ENCODE measurements at places on chromosomes 1 and 21.

- DNase-seq: no peak
These were observed 11.5 kb upstream of the TMEM51 start for GRCh38 chr1:15141935-15142539.

DNA sequence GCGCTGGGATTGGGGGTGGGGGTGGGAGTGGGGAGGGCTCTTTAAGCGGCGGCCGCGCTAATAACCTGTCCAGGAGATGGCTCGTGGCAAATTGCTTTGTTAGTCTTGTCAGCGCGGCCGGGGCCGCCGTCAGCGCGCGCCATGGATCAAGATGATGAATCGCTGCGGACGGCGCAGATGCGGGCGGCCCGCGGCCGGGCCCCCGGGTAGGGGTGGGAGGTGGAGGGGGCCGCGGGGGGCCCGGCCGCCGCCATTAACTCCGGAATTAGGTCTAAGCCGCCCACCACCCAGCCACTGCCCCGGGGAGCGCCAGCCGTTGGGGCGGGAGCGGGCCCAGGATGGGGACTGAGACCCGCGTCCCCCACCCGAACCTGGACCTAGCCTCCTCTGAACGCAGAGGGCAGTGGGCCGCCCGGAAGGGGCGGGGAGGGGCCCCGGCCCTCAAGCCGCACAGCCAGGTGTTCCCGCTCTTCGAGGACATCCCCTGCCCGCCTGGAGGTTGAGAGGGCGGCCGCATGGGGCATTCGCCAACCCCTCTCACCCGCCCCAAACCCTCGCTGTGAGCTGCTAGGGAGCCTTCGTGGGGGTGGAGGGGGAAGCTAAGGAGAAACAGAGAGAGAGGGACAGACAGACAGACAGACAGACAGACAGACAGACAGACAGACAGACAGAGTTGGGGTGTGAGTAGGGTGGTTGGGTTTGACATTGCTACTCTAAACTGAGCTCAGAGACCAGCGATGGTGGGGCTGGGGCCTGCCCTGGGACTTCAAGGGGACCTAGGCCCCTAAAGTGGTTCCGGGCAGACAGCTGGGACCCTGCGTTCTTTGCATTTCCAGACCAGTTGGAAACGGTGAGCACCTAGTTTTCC is 3.8 kb upstream of the DMBX1 start:
- no peak for DNase-seq

DNA sequence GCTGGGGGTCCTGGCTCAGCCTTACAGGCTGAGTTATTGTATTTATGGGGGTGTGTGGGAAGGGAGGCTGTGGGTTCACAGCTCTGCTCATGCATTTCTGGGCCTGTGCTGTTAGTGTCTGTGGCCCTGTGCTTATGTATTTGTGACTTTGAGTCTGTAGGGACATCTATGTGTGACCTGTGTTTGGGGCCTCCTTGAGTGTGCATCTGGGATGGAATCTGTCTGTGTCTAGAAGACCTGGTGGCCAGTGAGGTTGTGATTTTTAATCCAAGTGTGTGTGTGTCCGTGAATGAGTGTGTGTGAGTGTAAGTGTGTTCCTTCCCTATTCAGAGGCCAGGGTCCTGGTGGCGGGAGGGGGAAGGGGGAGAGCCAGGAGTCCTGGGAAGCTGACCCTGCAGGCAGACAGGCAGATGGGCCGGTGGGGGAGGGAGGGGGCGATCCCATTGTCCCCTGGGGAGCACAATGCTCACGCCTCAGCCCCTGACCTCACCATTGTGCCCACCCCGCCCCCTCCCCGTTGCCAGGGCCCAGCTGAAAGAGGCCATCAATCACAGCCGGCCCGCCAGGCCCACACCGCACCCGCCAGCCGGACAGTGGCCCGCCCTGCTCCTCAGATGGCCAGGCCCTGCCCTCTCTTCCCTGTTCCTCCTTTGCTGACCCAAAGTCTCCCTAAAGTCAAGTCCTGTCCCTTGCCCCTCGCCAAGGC is 19.6 kb downstream of the SLC27A3 start:
- DNase-seq: no peak

DNA sequence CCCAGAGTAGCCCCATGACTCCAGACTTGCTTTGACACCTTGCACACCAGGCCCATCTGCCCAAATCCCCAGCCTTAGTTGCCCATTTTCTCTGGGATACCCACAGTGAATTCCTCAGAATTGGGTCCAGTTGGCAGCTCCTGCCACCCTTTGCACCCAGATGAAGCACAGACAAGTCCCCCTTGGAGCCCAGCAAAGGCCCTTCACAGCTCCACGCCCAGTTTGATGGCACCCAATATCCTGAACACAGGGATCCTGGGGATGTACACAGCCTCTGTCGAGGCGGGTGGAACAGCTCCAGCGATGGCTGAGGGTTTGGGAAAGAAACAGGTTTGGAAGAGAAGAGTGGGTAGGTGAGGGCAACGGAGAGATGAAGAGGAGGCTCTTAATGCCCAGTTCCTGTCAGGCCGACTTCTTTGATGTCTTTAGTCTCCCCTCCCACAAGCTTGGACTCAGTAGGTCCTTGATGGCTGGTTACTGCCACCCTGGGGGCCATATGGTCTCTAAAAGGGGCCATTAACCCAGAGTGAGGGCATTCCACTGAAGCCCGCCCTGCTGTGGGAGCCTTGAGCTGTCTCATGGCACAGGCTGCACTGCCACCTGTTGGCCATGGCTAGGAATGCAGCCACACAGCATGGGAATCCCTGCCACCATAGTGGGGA is 21.7 kb downstream of the TMEM53 start:
- peak; percentile 66 for DNase-seq

GRCh38 chr21:38527737-38528136 is 29.5 kb upstream of the ERG start:
- DNase-seq: no peak

- no peak for DNase-seq
These were observed 54.1 kb downstream of the LDLRAD2 start for GRCh38 chr1:21865943-21866706.

DNA sequence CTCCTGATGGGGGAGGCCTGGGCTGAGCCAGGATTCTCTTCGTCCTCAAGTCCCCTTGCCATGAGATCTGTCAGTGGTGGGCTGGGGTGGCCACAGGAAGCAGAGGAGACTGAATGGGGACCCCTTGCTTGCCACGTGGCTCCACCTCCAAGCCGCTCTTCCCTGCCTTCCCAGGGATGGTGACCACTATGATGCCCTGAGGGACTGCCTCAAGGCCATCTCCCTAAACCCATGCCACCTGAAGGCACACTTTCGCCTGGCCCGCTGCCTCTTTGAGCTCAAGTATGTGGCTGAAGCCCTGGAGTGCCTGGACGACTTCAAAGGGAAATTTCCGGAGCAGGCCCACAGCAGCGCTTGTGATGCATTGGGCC is 20.9 kb upstream of the TMEM222 start:
- no peak for DNase-seq

DNA sequence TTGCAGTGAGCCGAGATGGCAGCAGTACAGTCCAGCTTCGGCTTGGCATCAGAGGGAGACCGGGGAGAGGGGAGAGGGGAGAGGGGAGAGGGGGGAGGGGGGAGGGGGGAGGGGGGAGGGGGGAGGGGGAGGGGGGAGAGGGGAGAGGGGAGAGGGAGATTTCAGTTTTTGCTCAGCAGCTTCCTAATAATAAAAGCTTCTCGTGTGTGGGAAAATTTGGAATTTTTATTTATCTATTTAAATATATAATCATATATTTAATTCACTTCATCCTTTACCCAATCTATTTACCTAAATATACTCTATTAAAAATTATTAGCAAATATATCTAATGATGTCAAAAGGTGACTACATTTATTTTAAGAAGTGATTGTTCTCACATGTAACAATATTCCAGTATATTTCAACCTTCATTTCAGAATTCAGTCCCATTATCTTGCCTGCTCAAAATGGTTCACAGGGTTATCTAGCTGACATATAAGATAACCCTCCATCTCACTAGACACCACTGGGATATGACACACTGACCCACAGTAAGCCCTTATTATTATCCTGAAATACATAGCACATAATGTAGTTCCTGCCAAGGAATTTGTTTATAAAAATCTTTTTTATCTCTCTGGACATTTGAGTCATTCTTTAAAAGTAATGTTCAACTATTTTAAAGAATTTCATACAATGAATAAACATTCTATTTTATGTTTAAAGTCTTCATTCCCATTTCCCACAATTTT is 105.9 kb downstream of the GPATCH2 start:
- DNase-seq: no peak

DNA sequence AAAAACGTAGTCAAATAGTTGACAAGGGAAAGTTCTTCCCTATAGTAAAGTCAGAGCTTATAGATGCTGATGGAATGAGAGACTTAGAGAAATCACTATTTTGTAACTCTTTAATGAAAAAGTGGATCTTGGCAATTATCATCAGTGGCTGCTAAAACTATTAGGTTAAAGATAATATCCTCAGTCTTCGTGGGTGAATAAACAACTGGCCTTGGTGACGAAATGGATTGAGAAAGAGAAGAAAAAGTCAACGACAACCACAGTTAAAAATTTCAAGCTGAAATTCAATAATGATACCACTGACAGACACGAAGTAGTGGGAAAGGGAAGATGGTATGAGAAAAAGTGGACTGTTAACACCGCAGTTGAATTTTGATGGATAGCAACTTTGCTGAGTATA is 90.0 kb upstream of the GNG4 start:
- no peak for DNase-seq

DNA sequence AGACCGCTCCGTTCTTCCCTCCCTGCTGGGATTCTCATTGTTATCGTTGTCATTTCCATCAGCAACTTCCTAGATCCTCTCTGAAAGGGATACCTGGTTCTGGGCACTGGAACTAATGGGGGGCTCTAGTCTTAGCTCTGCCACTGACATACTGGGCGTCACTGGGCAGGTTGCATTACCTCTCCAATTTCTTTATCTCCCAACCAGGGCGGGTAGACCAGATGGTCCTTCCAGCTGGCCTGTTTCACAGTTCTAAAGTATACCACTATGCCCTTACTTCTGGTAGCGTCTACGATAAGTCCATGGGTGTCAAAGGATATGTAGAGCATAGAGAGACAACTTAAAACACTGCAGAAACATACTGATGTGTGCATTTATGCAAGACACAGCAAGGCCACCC is 1.4 kb downstream of the GPR37L1 start:
- DNase-seq: no peak

GRCh38 chr1:244451539-244451950 is at the start of gene ADSS2:
Gene ADSS2 (minus strand): TSS chr1:244451909. CDS start chr1:244451817, 92 bp downstream.
- no peak for DNase-seq

DNA sequence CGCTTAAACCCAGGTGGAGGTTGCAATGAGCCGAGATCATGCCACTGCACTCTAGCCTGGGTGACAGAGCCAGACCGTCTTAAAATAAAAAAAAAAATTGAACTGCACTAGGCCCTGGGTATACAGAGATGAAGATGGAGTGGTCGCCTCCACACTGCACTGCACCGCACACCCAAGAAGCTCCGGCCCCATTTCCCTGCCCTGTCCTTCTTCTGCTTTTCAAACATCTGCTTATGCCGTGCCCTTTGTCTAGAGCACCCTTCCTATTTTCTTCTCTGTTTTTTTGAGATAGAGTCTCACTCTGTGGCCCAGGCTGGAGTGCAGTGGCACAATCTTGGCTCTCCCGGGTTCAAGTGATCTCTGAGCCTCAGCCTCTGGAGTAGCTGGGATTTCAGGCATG is 17.4 kb downstream of the IQGAP3 start:
- no peak for DNase-seq
